ENCODE measurements at places on chromosomes 11 and 22.

GRCh38 chr11:4467811-4468606 is 14.4 kb upstream of the OR52K1 start:
- DNase-seq, result no peak

DNA sequence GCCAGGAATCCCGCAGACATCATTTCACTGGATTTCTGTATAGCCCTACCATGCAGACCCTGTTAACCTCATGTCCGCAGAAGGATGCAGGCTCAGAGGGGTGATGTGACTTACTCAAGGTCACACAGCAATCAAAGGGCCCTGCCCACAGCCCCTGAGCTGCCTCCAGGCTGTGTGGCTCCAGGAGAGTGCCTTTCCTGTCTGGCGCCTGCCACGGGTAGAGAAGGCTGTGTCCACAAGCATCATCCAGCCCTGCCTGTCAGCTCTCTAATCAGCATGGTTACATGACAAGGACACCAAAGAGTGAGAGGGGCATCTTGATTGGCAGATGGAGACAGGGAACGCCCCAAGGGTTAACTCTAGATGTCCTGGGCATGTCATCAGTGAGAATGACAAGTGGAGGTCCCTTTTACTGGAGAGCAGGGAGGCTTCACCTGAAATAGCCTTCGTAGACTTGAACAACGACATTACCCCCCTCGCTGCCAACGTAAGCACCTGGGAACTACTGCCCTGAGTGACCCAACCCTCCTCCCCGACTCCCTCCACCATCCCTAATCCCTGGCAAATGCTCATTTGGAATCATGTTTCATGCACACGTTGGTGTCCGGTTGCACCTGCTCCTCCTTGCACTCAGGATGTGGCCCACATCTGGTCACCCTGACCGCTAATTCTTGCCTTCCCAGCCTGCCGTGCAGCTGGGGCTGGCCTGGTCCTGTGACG is 6.9 kb downstream of the FGF19 start:
- no peak for DNase-seq

- no peak for DNase-seq
Measured at GRCh38 chr11:17950644-17951043, 62.2 kb downstream of the SERGEF start.

- no peak for DNase-seq
Measured at GRCh38 chr11:26599425-26599824, 27.4 kb upstream of the MUC15 start.

GRCh38 chr11:25396847-25397246 is 900.0 kb downstream of the LUZP2 start:
- no peak for DNase-seq

GRCh38 chr22:27755521-27756211 is 45.9 kb downstream of the MN1 start:
- DNase-seq, result no peak

DNA sequence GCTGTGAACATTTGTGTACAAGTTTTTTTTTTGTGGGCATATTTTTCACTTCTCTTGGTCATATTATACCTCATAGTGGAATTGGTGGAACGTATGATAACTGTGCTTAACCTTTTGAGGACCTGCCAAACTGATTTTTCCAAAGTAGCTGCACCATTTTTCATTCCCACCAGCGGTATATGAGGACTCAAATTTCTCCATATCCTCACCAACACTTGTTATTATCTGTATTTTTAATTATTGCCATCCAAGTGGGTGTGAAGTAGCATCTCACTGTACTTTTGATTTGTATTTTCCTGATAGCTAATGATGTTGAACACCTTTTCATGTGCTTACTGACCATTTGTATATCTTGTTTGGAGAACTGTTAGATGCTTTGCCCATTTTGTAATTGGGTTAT is 47.8 kb downstream of the CCDC15 start:
- DNase-seq, result no peak

DNA sequence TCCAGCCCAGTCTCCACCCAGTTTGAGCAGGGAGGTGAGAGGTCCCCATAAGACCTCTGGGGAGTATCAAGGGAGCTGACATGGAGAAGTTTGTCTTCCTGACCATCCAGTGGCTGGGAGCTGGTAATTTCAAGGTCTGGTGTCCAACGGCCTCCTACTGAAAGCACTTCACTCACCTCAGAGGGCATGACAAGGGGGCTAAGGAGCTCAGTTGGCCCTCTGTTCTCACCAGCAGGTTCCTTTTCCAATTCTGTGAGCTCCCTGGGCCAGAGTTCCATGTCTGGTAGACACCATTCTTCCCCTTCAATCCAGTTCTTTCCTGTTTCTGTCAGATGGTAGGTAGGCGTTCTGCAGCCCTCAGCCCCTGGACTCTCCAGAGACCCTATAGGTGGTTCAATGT is 3.1 kb downstream of the SELENOH start:
- no peak for DNase-seq

GRCh38 chr11:57354699-57355098 is 16.5 kb downstream of the P2RX3 start:
- DNase-seq, result no peak

DNA sequence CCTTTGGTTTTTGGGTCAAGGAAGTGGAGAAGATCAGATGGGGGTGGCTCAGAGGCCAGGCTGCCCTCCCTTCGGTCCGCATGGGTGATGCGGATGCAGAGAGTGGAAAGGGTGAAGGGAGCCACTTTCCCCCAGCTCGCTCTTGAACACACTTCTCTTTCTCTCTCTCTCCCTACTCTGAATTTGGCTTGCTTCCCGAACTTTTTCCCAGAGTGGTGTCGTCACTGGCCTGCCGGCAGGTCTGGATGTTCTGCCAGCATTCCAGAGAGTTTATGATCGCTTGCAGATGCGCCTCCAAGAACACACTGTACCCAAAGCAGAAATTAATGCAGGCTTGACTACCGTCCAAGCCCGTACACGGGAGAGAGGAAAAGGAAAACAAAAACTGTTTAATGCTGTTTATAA is 103.2 kb downstream of the ZBTB16 start:
- no peak for DNase-seq

DNA sequence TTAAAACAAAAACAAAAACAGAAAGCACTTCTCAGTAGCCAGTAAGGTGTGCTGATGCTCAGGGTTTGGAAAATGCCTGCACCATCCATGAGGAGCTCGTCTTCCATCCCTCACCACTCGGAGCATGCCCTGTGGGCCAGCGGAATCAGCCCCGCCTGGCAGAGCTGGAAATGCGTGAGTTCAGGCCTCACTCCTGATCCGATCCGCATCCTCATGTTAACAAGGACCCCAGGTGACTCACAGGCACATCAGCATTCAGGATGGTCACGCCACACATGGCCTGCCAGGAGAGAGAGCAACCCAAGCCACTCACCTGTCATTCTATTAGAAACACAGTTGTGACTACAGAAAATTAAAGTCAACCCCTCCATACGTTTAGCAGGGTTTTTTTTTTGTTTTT is 188.5 kb downstream of the MPPED1 start:
- DNase-seq, result no peak

GRCh38 chr11:73446766-73447165 is 70.6 kb downstream of the RELT start:
- no peak for DNase-seq

- DNase-seq, result no peak
Measured at GRCh38 chr11:17811352-17811751, 76.8 kb downstream of the KCNC1 start.

DNA sequence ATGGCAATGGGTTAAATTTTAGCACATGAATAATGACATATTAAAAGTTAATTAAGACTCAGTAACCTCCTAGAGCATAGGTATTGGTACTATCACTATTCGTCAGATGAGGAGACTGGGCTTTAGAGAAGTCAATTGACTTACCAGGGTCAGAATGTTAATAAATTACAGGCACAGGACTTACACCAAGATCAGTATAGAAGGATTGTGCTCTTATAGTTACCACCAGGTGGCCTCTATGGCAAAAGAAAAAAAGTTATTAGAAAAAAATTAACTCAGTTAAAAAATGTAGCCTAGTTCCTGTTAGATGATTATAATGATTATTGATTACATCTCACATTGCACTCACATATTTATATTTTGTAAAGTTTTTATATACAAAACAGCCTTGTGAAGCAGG is 1163.7 kb downstream of the FAM181B start:
- DNase-seq, result no peak

DNA sequence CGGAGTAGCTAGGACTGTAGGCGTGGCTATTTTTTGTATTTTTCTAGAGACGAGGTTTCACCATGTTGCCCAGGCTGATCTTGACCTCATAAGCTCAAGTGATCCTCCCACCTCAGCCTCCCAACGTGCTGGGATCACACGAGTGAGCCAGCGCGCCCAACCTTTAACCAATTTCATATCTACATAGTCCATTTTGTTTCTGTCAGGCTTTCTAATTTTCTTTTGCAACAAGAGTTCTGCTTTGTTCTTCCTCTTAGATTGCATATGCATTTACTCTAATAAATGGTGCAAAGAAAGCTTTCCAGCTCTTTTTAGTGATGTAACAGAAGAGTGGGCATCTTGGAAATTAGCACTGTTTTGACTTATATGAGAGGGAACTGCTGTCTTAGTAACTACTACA is 13.3 kb downstream of the RTN3 start:
- DNase-seq, result no peak

GRCh38 chr11:94518300-94518699 is 6.0 kb downstream of the C11orf97 start:
- no peak for DNase-seq

DNA sequence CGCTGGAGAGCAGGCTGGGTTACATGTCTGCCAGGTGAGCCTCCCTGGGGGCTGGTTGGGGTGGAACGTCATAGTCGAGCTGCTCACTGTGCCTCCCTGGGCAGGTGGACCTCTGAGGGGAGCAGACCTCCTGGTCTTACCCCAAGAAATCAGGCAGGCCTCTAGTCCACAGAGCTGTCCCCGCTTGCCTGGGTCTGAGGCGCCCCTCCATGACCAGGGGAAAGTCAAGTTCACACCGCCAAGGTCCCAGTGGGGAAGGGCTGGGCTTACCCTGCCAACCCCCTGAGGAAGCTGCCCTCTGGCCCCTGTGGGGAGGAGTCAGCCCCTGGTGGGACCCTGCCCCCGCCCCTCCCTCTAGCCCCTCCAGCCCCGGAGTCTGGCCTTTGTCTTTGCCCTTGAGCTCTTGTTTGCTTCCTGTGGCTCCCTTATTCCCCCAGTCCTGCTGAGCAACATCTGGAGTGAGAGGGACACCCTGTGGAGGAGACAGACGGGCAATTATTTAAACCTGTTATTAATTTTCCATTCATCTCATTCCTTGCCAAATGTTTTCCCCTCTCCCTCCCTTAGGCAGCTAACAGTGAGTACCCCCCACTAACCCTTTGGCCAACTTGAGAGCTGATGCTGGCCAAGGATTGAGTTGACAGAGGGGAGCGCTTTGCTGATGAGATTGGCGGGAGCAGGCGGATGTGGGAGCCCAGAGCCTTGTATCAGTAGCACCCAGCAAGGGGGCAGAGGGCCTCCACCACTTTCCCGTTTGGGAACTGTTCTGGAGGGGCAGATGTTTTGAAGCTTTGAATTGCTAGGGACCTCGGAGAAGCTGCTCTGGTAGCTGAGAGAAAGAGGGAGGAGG is 83.4 kb downstream of the CEP164 start:
- no peak for DNase-seq

DNA sequence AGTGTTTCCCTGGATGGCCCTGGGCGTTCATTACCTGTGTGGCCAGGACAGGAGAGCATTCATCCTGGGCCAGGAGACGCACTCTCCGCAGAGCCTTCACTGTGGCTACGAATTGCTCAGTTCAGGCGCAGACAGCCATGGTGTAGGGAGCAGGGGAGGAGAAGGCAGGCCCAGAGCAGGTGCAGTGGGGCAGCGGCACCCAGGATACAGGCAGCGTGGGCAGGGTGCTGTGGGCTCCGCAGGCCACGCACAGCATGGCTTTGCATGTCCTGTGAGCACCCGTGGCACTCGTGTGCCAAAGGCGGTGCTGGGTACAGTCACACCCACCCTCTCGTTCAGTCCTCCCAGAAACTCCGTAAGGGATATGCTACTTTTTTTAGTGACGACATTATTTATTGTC is 124.2 kb upstream of the B3GAT1 start:
- DNase-seq, result no peak

DNA sequence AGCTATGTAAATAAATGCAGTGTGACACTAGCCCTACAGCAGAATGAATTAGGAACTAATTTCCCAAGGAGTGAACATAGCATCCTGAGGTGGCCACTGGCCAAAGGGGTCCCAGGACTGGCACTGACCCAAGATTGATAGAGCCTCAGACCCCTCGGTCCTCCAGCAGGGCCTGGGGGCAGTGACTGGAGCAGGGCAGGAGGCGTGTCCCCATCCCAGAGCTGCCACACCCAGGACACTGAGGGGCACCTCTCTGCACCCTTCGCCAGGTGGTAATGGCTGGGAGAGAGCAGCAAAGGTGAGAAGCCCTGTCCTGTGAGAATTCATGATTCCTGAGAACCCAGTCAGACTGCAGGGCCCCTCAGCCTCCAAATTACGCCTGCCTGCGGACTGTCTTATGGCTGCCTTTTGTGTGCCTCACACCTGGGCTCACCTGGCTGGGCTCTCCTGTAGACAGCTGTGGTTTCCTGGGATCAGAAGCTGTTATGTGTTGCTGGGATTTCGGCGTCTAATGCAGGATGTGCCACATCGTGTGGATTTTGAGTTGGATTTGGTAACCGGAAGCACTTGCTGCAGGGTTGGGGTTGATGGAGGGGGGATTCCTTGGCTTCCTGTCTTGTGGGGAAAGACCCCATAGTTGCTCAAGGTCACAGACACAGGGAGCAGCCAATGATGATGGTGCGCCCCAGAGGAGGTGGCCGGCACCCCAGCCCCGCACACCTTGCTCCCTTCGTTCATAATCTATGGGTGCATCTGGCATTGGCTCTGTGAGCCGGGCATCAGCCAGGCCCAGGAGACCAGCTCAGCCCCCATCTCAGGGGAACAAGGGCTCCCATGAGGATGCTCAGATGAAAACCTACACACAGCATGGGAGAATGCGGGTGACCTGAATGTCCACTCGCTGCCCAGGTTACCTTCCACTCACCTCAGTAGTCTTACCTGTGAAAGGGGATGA is 582.9 kb downstream of the BRD1 start:
- no peak for DNase-seq

DNA sequence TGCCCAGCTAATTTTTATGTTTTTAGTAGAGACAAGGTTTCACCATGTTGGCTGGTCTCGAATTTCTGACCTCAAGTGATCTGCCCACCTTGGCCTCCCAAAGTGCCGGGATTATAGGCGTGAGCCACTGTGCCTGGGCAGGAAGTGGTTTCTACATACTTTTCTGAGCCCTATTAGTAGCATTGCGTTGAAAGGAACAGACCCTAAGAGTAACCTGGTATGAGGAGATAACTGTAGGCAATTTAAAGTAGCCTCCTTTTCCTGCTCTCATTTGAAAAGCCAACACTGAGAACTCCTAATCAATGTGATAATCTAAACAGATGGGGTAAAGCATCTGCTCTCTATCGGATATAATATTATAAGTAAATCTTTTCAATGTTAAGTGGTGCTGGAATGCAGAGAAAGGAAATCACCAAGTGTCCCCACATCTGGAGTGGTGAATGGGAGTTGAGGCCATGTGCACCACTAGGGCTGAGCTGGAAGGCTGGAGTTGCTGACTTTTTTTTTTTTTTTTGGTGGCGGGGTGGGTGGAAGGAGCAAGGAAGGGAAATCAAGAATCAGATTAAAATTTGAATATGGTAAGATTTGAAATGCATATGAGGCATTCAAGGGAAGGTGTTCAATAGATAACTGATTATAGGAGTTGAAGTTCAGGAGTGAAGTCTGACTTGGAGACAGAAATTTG is 20.7 kb downstream of the PDHX start:
- DNase-seq, result no peak

Measured in GM12865 (cell line).